ENCODE measurements at places on chromosomes 2 and 18. TPM values are rescaled to one million over a fixed set of nuclear protein-coding genes. Genes with fewer than 3 reads are reported as not detected.

MAL gene
- 187 TPM for total RNA-seq

SULT1C2 gene
- total RNA-seq = not detected

RAMP1 gene
- 10.7 TPM for total RNA-seq

PID1 gene
- total RNA-seq = not detected

ATP6V1B1 gene
- total RNA-seq = not detected

ZNF396 gene
- total RNA-seq = 0.45 TPM

EVX2 gene
- total RNA-seq = not detected

DNAH6 gene
- total RNA-seq = 0.23 TPM

KLHL41 gene
- not detected for total RNA-seq

ME2 gene
- total RNA-seq = 94.4 TPM

KATNAL2 gene
- total RNA-seq = 1.0 TPM

OXER1 gene
- 0.68 TPM for total RNA-seq

LYG1 gene
- 2.4 TPM for total RNA-seq

PCBP1 gene
- total RNA-seq = 468 TPM

ABCB11 gene
- not detected for total RNA-seq
